ENCODE measurements at places on chromosomes 3 and 15.
A peak's percentile ranks its signal among the peaks of the same experiment; 100 is the strongest.

DNA sequence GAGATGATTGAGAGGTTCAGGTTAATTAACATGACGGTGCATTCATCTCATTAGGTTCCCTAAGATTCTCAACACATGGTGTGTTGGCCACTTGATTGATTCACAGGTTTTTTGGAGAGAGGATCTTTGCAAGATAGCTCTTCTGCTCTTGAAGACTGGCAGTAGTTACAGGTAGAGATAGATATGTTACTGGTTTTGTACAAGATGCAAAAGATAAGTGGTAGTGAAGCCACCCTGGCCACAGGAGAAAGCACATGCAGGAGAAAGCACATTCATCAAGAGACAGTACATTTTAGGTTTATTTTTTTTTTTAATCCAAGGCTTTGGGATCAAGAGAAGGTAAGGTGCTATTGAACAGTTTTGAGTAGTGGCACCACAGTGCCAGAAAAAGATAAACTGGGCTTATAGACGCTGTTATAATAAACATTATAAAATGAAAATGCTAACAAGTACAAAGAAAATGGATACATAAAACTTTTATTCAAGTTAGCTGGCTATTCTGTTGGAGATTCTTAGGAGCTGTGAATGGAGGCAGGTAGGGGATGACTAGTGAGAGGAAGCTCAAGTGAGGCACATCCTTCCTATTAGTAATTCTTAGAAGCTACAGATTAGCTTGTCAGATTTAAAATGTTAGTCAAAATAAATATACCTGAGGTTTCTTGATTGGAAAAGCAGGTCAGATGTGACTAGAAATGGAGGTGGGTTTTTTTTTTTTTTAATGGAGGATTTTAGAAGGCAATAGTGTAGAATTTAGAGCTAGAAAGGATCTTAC, 10.8 kb downstream of the SELENOT start:
- DNase-seq, result no peak

- DNase-seq, result no peak
Observed at GRCh38 chr3:31724651-31725050, 191.9 kb downstream of the STT3B start.

- no peak for DNase-seq
Observed at GRCh38 chr3:32842531-32842931, 24.7 kb downstream of the TRIM71 start.

- no peak for DNase-seq
Observed at GRCh38 chr3:74149466-74149865, 465.0 kb downstream of the CNTN3 start.

DNA sequence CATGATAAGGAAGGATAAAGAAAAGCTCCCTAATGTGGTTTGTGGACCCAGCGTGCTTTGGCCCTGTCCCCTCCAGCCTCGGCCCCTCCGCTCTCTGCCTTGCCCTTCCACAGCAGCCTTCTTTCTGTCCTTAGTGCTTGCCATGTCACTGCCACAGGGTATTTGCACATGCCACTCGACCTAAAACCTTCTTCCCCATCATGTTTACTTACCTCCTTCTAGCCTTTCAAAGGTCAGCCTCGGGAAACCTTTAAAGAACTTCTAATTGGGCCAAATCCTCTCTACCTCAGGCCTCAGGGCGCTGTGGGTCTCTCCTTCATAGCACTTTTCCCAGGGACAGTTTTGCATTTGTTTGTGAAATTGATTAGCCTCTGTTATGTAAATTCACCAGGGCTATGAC, 73.0 kb downstream of the SCN11A start:
- DNase-seq, result no peak

DNA sequence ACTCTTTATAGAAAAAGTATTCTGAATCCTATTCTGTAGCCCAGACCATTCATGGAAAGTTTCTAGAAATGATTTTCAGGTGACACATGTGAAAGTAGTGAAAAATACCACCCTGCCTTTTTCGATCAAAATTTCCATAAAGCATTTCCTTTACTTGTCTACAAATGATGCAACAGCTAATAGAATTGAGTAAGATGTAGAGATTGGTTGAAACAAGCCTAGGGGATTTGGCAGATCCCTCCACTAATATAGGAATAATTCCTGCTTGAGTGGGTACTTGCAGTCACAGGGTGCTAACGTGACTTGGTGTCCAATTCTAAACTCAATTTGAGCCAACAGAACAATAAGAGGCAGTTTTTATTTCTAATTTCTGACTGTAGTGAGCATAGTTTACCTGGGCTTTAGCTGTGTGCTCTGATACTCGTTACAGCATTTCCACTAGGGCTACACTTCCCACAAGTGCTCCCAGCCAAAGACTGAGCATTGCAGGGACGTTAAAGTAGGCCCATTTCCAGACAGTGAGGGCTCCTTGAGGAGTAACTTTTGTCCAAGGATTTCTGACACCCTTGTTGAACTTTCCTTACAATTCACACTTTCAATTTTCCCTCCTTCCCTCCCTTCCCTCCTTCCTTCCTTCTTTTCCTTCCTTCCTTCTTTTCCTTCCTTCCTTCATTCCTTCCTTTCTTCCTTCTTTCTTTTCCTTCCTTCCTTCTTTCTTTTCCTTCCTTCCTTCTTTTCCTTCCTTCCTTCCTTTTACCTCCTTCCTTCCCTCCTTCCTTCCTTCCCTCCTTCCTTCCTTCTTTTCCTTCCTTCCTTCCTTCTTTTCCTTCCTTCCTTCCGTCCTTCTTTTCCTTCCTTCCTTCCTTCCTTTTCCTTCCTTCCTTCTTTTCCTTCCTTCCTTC, 53.9 kb upstream of the TP63 start:
- no peak for DNase-seq

DNA sequence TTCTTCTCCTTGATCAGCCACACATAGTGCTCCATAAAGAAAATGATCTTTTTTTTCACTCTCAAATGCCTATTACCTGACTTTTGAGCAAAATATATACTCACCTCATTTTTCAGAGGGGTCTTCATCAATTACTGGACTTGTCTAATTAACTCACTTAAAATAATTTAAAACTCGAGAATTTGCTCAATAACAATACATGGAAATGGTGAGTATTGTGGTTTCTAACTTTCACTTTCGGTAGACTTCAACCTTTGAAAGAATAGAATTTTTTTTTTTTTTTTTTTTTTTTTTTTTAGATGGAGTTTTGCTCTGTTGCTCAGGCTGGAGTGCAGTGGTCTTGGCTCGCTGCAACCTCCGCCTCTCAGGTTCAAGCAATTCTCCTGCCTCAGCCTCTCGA, 17.7 kb upstream of the EPHB1 start:
- no peak for DNase-seq

GRCh38 chr15:80638553-80639167, 56.5 kb upstream of the ABHD17C start:
- no peak for DNase-seq

- no peak for DNase-seq
Observed at GRCh38 chr3:166125179-166125578, 288.0 kb upstream of the BCHE start.

- no peak for DNase-seq
Observed at GRCh38 chr15:89003865-89004725, 84.2 kb upstream of the ABHD2 start.

GRCh38 chr15:73078722-73079121, 26.5 kb downstream of the NEO1 start:
- no peak for DNase-seq

GRCh38 chr3:156217674-156218352, 97.4 kb downstream of the KCNAB1 start:
- no peak for DNase-seq

DNA sequence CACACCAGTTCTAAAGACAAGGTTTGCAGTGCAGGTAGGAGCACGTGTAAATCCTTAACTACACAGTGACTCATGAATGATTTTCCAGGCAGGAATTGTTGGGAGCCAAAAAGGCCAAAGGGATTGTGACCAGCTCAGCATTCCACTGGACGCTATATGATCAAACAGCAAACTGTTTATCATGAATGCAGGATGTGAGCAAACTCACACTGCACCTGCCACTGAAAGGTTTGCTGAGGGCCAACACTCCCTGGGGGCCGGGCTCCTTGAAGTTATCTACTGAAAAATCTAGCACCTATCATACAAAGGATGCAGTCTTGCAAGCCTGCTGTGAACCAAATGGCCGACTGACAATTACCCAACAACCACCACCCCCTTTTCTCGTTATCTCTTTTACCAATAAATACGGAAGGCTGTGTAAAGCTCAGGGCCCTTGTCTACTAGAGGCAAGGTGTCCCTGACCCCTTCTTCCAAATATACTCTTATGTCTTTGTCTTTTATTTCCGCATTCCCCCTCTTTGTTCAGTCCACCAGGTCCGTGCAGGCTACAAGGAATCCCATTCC, 11.5 kb upstream of the DNASE1L3 start:
- no peak for DNase-seq

GRCh38 chr3:16092923-16093322, 81.6 kb upstream of the GALNT15 start:
- DNase-seq, result no peak

GRCh38 chr15:83285979-83286553, 1.6 kb upstream of the BNC1 start:
- DNase-seq, result no peak

GRCh38 chr3:69179740-69180372, 57.5 kb upstream of the LMOD3 start:
- DNase-seq, result no peak

GRCh38 chr3:143256416-143256815, 136.8 kb downstream of the CHST2 start:
- DNase-seq, result no peak

DNA sequence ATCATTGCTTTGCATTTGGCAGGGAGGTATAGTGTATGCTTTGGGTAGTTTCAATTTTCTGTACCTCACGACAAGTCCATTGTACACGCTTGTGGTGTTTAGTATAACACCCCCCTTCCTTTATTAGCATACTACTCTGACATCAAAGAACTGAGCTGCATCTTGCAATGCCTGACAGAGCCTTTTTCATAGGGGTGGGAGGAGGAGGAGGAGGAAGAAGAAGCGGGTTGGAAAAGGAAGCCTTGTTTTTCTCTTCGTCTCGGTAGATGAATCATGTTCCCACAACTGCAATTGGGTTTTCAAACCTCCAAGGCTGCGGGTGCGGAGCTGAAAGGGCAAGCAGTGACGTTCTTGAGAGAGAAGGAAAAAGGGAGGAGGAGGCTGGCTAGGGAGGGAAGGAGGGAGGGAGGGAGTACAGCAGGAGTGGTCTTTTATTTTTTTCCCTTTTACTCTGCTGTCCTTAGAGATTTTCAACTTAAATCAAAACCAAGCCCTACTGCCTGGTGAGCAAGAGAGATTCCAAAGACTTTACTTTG, 175.7 kb downstream of the KLHL25 start:
- DNase-seq, result peak; percentile 34

- no peak for DNase-seq
Observed at GRCh38 chr3:141499965-141500364, 13.1 kb downstream of the RASA2 start.

GRCh38 chr3:183122257-183122932, 23.1 kb upstream of the MCCC1 start:
- no peak for DNase-seq

GRCh38 chr3:109045271-109046040, 72.5 kb downstream of the MORC1 start:
- DNase-seq, result no peak

DNA sequence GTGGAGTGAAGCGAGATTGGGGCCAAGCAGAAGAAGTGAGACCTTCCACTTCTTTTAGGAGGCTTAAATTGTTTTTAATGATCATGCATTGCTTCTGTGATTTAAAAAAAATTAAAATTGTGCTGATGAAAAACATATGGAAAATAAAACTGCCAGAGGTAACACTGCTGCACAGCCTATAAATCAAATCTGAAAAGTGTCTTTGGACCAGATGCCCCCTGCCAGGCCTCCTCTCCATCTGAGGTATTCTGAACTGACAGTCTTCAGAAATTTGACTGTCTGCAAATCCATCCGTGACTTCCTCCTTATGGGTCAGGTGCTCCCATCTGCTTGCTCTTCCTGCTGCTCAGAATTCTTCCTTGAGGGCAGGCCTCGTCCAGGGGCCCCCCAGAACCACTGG, 108.5 kb upstream of the NR2E3 start:
- DNase-seq, result no peak

- DNase-seq, result no peak
Observed at GRCh38 chr15:67105991-67106763, 40.8 kb downstream of the SMAD3 start.

DNA sequence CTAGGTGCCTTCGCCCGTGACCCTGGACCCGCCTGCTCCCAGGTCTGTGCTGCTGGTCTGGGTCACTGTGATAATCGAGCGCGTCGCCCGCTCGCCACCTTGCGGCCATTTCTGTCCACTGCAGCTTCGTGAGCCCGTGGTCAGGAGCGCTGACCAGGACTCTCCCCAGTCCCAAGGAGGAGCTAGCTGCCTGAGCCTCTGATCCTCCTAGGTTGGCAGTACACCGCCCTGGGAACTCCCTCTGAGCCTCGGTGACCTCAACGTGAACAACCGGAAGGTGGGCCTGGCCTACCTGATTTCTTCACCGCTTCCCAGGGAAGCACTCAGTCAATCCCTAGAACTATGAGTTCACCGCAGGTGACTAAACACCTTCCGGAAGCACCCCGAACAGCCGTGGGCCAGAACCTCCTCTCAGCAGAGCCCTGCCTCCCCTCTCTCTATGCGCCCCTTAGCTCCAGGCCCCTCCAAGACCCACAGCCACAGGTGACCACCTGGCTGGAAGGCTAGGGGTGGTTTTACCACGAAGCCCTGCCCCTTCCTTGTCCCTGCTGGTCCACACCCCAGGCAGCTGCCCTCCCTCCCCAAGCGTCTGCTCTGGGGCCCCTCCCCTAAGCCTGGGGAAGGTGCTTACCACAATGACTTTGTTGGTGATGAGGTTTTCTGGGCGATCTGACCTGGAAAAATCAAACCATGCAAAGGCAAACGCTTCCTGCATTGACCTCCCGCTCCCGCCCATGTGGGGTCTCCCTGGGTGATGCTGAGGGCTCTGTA, 9.7 kb downstream of the PLA2G4D start:
- DNase-seq, result peak; percentile 33

- no peak for DNase-seq
Observed at GRCh38 chr3:350871-351371, 154.4 kb downstream of the CHL1 start.

- DNase-seq, result no peak
Observed at GRCh38 chr15:40792394-40792793, 14.5 kb upstream of the ZFYVE19 start.

DNA sequence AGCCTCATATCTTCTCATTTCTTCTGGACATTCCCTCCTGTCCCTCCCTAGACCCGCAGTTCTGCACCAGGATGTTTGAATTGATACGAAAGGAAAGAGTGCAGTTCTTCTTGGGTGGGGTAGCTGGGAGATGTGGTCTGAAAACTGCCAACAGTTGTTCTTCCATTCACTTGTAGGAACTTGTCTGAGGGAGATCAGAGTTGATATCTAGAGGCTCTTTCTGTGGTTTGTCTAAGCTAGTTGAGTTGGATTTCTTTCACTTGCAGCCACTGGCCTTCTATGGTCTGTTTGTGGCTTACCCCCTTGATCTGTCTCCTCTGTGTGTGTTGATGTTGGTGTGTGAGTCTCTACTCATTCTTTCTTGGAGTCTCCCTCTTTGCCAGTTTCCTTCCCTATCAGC, 42.5 kb upstream of the PIK3CB start:
- no peak for DNase-seq

All from nucleus accumbens (tissue), 56 donors.